ENCODE measurements at places on chromosomes 7 and 10.

DNA sequence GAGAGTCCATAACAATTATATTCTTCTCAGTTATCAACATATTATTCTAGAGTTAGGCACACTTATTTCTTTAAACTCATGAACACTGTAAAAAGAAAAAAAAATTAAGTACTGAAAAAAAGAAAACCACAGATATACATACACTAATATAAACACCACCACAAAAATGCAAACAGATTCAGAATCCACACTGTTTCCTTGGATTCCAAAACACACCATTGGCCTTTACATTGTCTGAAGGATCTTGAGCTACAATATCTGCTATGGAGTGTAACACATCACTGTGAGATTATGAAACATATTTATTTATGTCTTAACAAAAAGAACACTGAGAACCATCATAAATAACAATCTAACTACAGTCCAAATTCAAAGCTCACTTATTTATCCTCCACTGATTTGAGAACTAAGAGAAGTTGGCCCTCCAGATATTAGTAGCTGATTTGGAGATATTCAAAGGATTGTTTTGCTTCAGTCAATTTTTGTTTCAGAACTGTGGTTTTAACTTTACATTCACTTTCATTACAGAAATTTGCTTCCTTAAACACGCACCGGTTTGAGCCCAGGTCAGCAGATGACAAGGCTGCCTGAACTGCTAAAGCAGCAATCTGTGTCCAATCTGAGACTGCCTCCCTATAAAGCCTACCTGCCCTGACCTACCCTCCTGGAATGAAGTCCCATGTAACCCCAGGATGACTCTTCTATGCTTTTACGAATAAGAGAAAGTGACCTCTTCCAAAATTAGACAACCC is 47.0 kb upstream of the CDK1 start:
- DNase-seq: no peak

- no peak for DNase-seq
These were observed 29.4 kb downstream of the NKX6-2 start for GRCh38 chr10:132756591-132756990.

DNA sequence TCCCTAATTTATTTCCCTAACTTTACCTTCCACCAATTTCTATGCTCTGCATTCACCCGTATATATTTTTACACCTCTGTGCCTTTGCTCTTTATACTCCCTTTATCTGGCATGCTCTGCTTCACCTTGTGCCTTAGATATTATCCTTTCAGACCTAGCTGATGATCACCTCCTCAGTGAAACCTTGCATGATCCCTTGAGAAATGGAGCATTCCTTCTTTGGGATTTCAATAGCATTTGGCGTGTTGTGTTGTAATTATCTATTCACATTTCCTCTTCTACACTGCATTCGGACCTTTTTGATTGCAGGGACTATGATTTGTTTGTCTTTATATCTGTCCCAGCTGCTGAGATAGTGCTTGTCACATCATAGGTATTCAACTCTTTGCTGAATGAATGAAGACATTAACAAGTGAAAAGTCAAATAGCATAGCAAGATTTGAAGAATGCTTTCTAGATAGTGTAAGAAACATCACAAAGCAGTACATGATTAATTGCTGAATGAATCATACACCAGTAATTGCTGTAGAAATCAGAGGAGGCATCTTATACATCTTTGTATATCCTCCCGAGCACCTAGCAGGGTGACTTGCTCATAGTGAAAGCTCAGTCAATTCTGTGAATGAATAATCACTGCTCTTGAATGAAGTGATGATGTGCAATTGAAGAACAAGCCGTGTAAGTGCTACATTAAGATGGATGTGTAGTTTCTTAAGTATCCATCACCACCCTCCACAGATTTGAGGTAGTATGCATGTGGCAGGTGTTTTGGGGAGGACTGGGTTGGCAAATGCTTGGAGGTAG is 2.0 kb upstream of the TM9SF3 start:
- DNase-seq: peak; percentile 18

GRCh38 chr10:4506095-4506494 is 319.9 kb upstream of the AKR1E2 start:
- no peak for DNase-seq

DNA sequence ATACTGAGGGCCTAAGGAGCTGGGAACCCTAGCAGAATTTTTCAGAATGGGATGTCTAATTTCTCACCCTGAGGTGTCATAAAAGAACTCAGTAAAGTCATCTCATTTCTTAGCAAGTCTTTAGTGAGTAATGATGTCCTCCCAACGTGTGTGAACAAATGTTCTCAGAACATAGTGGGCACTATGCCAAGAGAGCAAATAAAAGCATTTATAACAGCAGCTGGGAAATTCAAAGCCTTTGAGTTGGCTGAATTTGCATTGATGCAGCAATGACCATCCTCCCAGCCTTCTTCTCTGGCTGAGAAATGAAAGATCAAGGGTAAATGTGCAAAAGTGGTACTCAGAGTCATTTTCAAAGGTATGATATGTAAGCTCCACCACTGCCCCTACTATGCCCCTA is 109.4 kb downstream of the FAM107B start:
- no peak for DNase-seq

DNA sequence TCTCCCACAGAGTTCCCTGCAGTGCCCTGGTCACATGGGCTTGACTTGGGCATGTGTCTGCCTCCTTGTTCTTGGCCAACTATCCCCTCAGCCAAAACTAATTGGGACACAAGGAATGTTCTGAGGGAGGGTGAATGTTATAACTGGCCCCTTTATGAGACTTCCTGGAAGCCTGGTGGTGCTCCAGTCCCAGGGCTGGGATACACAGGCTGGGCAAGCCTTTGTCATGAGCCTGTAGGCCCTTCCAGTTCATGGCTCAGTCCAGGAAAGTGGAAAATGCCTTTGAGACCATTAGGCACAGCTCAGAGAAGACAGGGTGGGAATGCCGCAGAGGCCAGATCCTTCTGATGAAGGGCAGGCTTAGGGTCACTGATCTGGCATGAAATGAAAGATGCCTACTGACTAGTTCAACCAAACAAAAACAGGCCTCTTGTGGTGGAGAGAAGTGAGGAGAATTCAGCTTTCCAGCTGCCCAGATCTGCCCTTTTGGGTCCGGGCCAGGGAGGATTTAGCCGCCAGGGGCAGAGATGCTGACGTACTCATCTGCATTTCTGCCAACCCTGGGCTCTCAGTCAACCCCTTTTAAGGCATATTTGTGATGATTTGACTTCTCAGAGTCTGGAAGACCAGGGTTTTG is 961.5 kb downstream of the KCNMA1 start:
- DNase-seq: no peak

- DNase-seq: peak; percentile 52
These were observed 190.2 kb downstream of the RAMP3 start for GRCh38 chr7:45347804-45348203.

GRCh38 chr7:101869026-101869900 is 51.8 kb downstream of the CUX1 start:
- no peak for DNase-seq

- no peak for DNase-seq
These were observed 229.3 kb upstream of the KMT2E start for GRCh38 chr7:104784686-104785085.

- no peak for DNase-seq
These were observed 59.6 kb downstream of the ATOH7 start for GRCh38 chr10:68172324-68172723.

- DNase-seq: peak; percentile 49
These were observed 27.8 kb upstream of the NUB1 start for GRCh38 chr7:151313857-151314256.

DNA sequence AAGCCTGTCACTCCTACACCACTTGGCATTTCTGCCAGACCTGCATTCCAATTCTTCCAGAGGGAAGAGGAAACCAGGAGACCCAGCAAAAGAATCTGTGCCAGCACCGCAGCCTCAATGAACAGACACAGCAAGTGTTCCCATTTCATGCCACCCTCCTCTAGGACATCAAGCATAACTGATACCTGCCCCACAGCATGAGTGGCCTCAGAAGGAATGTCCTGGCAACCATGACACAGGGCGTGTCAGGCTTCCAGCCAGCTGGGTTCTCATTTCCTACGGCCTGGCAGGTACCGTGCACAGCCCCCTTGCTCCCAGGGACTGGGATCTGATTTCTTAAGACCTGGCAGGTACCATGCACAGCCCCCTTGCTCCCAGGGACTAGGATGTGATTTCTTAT is 7.8 kb downstream of the MAD1L1 start:
- no peak for DNase-seq

Data from Daoy (cell line).